LNCaP clone FGC (cell line): ENCODE measurements at places on chromosomes 2 and 18.

- no peak for DNase-seq
These were observed 862.0 kb upstream of the ID2 start for GRCh38 chr2:7819850-7820249.

DNA sequence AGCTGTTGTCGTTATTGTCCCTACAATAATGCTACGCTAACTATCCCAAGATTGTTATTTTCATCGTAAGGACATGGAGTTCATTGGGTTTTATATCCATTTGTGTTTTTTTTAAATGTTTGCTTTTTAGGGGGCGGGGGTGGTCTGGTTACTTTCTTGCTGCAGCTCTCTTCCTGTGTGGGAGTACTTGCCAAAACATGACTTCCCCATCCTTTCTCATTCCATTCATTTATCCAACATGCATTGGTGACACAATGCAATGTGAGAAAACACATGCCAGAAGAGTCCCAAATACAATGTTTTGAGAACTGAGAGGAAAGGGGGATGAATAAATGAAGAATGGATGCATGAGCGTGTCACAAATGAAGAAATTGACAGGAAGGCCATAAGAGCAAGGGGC, 55.9 kb downstream of the E2F6 start:
- DNase-seq: no peak

DNA sequence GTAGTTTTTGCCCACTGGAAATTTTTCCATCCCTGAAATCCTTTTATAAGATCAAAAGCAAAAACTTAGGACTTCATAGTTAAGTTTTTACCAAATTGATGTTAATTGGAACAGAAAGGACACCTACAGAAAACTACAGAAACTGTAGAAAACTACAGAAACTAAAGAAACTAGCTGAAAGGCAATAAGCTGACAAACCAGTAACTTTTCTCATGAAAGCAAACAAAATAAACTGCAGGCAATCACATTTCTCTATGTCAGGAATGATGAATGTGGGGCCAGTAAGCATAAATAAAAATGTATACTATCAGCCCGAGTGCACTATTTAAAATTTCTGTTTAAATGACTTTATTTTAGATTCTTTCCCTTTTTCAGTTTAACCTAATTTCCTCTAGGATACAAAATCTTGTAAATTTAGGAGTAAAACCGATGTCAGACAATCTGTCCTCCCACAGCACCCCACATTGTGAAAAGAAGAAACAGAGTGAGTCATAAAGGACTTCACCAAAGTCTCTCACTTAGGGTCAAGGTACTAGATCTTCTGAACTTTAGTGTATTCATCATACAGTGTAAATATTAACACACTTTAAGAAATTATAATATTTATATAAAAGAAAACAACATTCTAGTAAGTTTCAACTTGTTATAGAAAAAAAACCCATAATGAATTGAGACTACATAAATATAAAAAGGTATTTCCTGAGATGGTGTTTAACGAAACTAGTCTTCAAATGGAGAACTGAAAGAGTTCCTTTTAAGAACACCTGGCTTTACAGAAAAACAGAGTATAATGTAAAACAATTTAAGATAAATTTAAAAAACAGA, 46.6 kb downstream of the USP40 start:
- no peak for DNase-seq

GRCh38 chr2:62627667-62628066, 77.8 kb upstream of the EHBP1 start:
- no peak for DNase-seq

- DNase-seq: no peak
These were observed 118.3 kb upstream of the FAM136A start for GRCh38 chr2:70420143-70420542.

DNA sequence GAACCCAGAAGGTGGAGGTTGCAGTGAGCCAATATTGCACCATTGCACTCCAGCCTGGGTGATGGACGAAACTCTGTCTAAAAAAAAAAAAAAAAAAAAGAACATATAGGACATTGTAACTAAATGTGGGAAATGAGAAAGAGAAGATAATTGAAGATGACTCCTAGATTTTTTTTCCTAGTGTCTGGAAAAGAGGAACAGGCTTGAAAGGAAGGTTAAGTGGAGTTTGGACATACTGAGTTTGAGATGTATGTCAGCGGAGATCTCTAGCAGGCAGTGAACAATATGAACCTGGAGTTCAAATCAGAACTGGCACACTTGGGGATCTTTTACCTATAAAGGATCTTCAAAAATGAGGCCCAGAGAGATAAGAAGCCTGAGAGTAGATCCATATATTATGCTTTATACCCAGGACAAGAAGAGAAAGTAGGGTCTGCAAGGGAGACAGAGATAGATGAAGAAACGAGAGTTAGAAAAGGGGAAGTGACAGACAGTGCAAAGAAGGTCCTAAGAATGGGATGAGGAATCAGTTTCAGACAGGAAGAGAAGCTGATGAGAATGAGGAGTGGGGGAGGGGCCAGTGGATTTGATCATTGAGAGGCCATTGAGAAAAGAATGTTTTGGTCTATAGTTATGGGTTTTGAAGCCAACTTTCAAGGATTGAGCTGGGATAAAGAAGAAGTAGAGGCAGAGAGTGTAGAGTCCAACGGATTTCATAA, 46.9 kb upstream of the CD28 start:
- no peak for DNase-seq

DNA sequence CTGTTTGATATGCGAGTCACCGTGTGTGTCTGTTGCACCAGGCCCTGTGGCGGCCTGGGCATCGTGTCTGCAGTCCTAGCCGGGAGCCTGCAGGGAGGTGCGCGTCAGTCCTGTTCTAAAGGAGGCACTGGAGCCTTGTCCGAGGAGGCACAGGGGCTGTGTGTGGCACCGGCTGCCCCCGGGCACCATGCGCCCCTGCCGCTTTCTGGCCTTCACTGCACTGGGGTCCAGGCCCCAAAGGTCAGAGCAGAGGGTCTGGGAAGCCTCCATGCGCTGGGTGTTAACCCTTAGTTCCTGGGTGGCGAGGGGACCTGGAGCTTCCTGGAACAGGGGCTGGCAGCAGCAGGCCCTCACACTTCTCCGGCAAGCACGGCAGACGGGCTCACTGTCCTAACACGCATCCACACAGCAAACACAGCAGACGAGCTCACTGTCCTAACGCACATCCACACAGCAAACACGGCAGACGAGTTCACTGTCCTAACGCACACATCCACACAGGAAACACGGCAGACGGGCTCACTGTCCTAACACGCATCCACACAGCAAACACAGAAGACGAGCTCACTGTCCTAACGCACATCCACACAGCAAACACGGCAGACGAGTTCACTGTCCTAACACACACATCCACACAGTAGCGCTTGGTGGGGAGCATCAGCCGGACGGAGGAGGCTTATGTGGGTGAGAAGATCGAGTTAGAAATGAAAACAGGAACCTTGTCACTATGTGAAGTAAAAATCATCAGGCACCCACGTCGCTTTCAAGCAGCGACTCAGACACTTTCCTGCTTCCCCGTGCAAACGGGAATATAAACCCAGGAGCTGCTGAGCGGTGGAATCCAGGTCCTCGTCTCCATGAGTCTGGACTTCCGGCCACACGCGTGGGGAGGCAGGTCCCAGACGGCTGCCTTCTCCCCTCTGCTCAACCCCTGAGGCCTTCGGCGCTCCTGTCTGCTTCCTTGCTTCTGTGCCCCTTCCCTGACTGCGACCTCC, 65.3 kb downstream of the TPO start:
- DNase-seq: no peak

DNA sequence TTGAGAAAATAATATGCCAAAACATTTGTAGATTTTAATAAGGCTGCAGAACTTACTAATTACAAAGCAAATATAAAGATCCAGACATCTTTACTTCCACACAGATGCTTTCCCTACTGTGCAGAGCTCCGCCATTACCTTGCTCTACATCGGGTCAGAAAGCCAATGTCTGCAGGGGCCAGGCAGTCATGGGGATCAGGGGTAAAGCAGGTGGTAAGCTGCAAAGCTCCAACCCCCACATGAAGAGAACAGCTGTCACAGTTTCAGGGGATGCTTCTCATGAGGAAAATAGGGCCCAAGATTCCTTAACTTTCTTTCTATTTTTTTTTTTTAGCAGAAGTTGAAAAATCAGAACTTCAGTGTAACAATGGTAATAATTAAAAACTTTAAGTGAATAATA, 102.7 kb downstream of the DCC start:
- DNase-seq: no peak

GRCh38 chr2:28427741-28428415, 35.2 kb downstream of the FOSL2 start:
- no peak for DNase-seq

DNA sequence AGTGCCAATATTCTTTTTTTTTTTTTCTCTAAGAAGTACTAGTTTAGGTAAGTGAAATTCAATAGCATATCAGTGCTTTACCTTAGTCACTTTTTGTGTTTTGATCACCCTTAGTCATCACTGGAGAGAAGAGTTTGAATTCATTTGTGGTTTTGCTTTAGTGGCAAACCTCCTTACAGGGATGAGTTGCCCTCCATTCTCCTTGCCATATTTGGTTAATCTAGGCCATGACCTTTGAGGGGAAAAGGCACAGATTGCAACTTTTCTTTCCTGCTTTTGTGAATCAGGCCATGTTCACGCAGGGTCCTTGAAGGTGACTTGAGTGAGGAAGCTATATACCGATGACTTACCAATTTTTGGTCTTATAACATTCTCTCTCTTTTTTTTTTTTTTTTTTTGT, 34.4 kb downstream of the PLEKHA3 start:
- no peak for DNase-seq
